ENCODE measurements at places on chromosomes 7 and 10.

DNA sequence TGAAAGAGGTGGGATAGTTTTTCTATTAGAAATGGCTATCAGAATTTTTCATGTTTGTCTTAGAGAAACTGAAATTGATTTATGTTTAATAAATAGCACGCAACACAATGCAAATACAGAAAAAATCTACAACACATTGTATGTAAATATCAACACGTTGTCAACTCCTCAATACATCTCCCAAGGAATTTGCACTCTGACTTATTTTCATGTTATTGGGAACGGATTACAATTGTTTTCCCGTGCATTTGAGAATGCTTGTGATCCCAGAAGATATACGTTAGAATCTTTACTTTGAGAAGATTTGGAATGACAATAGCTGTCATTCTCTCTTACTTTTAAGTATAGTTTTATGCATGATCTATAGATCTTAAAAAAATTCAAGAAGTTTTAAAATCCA is 313.8 kb upstream of the AKR1E2 start:
- no peak for DNase-seq

- no peak for DNase-seq
These were observed 72.4 kb upstream of the C1GALT1 start for GRCh38 chr7:7109934-7110333.

GRCh38 chr7:92904244-92905131 is 68.1 kb upstream of the CDK6 start:
- peak; percentile 60 for DNase-seq

DNA sequence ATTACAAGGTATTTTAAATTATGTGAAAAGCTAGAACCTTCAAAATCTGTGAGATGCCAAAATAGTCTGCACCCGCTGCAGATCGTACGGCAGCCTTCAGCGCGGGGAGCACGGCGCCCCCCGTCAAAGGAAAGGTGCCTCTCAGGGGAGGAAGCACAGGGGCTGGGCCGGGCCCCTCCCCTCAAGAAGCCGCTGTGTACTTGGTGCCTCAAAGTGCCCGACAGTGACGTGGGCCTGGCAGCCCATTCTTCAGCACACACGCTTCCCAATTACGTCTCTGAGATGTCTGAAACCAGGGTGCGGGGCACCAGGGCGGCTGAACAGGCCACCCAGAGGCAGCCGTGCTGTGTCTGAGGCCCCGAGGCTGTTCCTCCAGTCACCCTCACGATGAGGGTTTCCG is 116.1 kb downstream of the INPP5A start:
- no peak for DNase-seq

- no peak for DNase-seq
These were observed 293.5 kb upstream of the AKR1E2 start for GRCh38 chr10:4532467-4532866.

DNA sequence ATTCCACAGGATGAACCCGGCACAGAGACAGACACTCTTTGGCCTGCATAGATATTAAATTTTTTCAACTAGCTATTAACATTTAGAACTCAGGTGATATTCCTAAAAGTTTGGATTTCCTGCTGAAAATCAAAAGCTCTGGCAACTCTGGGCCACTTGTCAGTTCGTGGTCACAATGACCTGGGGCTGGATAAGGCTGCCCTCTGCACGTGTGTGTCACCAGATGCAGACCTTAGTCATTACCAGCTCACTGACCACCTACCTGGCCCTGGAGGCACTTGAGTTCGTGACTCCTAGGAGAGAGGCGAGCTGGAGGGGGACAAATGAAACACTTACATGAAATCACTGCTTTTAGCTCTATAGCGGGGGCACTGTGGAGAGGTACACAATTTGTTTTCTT is 126.5 kb downstream of the HIPK2 start:
- no peak for DNase-seq

- no peak for DNase-seq
These were observed 401.1 kb downstream of the DGKB start for GRCh38 chr7:14501436-14501835.

- DNase-seq = no peak
These were observed 67.2 kb downstream of the RAMP3 start for GRCh38 chr7:45224832-45225231.

- DNase-seq = no peak
These were observed 184.5 kb downstream of the PRKCQ start for GRCh38 chr10:6395606-6396005.

DNA sequence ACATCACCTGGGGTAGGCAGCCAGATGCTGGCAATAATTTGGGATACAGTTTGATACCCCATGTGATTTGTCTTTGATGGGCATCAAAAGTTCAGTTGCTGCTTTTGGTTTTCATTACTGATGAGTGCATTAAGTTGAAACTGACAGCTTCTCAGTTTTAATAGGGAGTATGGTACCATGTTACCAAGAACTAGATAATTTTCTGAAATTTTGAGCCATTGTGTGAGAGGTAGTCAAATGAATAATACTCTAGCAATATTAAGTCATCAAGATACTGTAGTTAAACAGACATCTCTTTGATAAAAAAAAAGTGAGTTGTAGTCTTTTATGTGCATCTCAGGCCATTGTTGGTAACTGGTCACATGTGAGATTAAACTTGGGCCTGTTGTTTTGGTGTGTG is 71.5 kb downstream of the ST7 start:
- no peak for DNase-seq

DNA sequence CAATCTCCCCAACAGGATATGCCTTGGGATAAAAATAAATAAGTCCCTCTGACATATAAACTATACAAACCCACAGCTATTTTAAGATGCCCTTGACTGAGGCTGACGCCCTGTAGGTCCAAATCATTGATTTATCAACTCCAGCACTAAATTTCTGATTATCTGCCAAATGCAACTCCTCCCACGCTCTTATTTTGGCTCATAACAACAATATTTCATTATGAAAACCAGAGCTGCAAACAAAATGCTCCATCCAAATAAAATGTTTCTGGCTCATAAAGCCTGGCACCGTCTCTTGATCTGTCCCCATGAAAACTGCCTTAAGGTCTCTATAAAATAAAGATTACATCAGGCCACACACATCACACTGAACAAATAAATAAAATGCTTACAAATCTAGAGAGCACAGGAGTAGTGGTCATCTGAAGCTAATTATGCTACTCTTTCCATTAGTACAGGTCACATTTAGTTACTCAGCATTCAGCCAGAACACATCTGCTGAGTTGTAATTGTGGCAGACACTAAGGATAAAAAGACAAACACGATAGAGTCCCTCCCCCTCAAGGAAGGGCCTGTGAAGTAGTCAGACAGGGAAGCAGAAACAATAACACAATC is 28.8 kb downstream of the CACUL1 start:
- DNase-seq = no peak

- no peak for DNase-seq
These were observed 137.8 kb upstream of the FAM20C start for GRCh38 chr7:54615-55014.

GRCh38 chr7:4603843-4604231 is 78.3 kb upstream of the FOXK1 start:
- no peak for DNase-seq

DNA sequence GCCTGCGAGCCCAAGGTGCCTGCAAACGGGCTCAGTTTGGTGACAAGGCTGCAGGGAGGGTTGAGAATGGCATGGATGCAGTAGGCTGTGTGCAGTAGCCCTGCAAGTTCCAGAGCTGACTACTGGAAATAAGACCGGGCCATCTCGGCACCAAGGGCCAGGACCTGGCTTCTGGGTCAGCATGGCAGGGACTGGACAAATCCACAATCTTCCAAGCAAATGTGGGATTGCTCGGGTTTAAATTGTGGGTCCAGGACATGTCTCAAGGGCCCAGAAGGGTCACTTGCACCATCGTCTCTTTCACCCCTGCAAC is 78.0 kb downstream of the GPR26 start:
- DNase-seq = no peak

DNA sequence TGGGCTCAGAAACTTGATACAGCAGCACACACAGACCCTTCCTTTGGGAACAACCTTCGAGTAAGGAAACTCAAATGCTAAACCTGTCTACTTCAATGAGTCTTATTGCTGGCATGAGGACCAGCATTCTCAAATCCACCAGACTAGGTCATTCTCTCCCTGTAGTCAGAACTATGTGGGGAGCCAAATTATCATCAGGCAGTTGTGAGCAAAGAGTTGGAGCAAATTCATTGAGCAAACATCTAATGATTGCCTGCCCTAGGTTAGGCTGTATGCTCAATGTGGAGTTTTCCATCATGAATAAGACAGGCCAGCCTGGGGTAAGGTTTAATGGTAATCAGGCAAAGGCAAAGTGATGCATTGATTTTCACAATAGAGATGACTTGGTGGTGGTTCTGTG is 3.6 kb downstream of the EPDR1 start:
- DNase-seq = no peak

GRCh38 chr7:36037121-36037662 is 115.9 kb upstream of the EEPD1 start:
- DNase-seq = no peak

DNA sequence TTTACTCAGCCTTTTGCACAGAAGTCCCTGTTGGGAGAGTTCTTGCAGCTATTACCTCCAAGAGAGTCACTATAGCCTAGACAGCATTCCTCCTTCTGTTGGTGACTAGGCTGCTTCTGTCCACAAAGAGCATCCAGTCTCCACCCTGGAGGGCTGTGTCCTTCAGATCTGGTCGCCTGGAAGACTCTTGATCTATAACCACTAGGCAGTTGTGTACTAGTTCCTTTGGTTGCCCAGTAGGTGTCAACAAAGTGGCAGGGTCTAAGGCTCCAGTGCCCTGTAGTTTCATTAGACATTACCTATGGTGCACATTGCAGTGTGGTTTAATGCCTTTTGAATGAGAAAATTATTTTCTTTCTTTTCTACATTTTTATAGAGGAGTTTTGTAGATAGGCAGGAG is 11.3 kb upstream of the AKR1C2 start:
- no peak for DNase-seq

GRCh38 chr7:20194343-20194995 is 22.7 kb downstream of the MACC1 start:
- DNase-seq = no peak

GRCh38 chr10:70193391-70193844 is 23.1 kb upstream of the SAR1A start:
- DNase-seq = no peak

DNA sequence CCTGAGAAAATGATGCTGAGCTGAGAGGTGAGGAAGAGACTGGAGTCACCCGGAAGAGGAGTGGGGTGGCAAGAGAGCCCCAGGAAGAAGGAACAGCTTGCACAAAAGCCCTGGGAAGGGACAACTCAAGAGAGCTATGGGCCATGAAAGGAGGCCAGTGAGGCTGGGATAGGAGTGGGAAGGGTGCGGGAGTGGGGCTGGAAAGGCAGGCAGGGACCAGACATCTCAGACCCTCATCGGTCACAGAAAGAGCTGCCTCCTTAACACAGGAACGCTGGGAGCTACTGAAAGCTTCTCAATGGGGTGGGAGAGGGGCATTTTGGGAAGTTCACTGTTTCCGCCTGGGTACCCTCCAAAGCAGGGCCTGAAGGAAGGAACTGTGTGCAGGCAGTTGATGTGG is 122.0 kb upstream of the UNC5B start:
- no peak for DNase-seq

DNA sequence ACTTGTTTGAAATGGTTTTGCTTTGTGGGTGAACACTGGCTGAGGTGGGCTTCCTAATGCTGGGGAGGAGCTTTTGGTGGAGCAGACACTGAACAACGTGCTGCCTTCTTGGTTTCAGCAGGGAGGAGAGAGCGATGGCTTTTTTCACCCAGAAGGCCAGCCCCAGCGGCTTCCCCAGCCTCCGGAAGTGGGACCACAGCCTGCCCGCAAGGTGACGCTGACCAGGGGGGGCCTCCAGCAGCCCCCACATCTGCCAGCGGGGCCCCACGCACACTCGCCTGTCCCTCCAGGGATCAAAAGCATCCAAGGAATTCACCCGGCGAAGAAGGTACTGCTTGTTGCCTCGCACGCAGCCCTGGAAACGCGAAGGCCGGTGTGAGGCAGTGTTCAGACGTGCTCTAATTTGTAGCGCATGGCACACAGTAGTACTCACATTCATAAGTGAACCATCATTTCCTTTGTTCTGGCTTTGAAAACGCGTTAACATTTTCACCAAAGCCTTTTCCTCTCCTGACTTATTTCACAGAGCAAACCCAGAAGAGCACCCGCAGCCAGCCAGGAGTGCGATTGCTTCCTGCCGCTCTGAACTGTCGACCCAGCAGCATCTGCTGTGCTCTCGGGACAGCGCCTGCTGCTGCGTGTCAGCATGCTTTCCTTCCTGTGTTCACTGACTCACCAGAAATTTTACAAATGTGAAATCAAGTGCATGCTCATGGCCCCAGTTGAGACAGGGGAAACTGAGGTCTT is 48.4 kb downstream of the SHH start:
- DNase-seq = peak; percentile 13

DNA sequence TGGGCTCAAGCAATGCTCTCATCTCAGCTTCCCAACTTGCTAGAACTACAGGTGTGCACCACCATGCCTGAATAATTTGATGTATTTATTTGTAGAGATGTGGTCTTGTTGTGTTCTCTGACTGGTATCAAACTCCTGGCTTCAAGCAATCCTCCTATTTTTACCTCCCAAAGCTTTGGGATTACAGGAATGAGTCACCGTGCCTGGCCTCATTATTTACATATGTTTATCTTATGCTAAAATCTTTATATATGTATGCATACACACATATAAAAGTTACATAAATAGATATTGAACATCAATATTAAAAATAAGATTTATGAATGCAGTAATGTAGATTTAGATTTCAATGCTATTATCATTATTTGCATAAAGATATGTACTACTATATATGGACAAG is 1634.5 kb upstream of the LRRTM3 start:
- no peak for DNase-seq

DNA sequence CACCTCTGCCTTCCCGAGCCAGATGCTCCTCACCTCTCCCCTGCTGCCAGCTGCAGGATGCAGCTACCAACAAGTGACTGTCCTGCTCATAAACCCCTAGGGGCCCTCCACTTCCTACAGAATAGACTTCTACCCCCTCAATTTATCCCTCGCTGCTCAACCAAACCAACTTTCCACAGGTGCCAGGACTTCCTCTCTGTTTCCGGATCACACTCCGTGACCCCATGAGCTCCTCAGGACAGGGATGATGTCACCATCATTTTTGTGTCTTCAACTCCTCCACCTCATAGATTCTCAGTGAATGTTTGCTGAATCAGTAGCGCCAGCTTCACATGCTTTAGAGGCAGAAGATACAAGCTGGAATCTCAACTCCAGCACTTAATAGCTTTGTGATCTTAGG is 25.8 kb upstream of the ADRB1 start:
- no peak for DNase-seq

GRCh38 chr7:36289833-36290661 is 99.6 kb upstream of the ANLN start:
- no peak for DNase-seq

GRCh38 chr10:61835069-61835945 is 66.2 kb upstream of the ARID5B start:
- no peak for DNase-seq
